IPS DF 6.9 (cell line): ENCODE measurements at places on chromosomes 13 and 19.

- DNase-seq = no peak
These were observed 115.1 kb downstream of the KCNRG start for GRCh38 chr13:50130123-50130946.

GRCh38 chr19:38264486-38265212 lies at the start of gene SPINT2:
SPINT2 (plus strand) TSS chr19:38264573; CDS start chr19:38264893, 320 bp downstream.
- peak; percentile 64 for DNase-seq

GRCh38 chr19:30136611-30137195 lies 194.7 kb downstream of the URI1 start:
- no peak for DNase-seq

DNA sequence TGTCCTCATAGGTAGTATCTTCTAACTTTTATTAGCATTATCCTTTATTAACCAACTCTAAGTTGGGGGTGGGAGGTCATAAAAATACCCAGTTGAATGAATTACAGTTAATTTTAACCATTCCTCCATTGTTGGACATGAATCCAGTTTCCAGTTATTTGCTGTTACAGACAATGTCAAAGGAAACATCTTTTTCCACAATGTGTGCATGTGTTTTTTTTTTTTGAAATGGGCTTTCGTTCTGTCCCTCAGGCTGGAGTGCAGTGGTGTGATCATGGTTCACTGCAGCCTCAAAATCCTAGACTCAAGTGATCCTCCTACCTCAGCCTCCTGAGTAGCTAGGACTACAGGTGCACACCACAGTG lies 32.0 kb downstream of the KLF5 start:
- no peak for DNase-seq

GRCh38 chr13:113178070-113178895 lies 19.8 kb downstream of the PROZ start:
- no peak for DNase-seq

- DNase-seq = no peak
These were observed 22.1 kb downstream of the VASP start for GRCh38 chr19:45529420-45529785.

- no peak for DNase-seq
These were observed 1.2 kb downstream of the SLC7A1 start for GRCh38 chr13:29594303-29594709.

DNA sequence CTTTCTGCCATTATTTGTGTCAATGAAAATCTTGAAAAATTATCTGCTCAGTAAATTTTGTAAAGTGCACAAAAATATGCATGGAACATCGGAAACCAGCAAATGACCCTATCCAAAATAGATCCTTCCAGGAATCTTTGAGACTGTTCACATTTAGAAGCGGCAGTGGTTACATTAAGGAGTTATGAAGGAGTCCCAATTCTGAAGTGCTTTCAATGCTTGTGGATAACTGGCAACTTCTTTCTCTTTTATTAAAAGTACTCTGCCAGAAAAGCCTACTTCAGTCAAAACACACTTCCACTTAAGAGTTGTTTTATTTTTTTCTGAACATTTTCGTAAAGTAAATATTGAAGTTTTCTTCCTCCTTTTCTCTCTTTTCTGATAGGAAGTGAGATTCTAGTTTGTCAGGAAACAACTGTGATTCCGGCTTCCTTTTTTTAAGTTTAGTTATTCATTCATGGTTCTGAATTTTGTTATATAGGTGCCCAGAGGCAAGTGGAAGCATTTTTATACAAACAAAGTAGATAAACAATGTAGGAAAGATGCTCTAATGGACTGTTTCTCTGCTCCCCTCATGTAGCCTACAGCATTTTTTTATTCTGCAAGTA lies 83.5 kb downstream of the PCDH9 start:
- no peak for DNase-seq

DNA sequence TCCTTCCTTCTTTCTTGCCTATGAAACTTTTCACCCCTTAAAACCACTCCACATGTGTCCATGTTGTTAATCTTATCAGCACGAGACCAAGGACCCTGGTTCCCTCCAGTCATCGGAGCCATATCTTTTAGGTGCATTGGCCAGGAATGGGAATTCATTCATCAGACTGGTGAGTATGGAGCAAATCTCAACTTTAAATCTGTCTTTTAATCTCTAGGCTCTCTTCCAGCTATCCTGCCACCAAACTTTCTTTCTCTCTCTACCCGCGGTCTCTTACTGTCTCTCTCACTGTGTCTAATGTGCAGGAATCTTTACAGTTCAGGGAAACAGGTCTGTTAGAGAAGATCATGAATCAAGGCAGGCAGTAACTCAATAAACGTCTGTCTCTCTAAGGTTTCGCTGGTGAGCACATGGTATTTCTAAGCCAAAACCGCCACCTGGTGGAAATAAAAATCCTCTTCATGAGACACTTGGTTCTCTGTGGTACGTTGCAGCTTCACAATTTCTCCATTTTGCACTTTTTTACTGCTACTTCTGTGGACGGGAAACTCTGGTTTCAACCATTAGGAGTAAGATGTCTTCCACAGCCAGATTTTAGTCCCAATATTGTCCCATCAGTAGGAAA lies 16.1 kb downstream of the LGALS16 start:
- peak; percentile 55 for DNase-seq

DNA sequence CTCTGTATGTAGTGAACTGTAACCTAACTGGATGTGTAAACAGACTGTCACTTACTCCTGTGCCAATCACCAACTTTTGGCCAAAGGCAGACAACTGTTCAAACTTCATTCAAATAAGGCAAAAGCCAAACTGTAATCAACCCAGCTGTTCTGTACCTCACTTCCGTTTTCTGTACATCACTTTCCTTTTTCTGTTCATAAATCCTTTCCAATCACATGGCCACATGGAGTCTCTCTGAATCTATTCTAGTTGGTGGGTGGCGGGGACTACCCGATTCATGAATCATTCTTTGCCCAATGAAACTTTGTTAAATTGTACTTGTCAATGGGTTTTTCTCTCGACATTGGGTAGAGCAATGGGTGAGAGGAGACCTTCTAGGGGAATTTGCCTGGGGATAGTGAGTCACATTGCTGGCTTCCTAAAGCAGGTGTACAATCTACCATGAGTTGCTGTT lies 178.3 kb upstream of the RFC3 start:
- DNase-seq = no peak

- DNase-seq = no peak
These were observed 149.1 kb downstream of the TM9SF2 start for GRCh38 chr13:99650410-99650809.

DNA sequence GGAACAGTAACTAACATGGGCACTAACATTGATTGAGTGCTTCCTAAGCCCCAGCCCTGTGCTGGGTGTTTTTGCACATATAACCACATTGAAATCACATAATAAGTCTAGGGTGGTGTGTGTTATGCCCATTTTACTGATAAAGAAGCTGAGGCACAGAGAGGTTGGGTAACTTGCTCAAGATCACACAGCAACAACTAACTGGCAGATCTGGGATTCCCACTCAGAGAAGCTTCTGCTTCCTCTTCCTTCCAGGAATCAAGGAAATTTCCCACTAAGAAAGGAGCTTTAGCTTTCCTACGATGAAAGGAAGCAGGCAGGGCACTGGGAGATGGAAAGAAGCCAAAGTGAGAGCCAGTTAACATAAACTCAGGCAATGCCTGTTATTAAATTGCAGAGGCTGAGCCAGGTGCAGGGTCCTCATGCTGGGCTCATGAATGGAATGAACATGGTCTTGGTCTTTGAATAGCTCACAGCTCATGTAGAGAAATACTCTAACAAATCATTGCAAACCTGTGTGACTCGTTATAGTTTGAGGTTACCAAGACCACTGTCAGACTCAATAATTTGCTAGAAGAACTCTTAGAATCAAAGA lies 10.1 kb downstream of the SSC5D start:
- no peak for DNase-seq

DNA sequence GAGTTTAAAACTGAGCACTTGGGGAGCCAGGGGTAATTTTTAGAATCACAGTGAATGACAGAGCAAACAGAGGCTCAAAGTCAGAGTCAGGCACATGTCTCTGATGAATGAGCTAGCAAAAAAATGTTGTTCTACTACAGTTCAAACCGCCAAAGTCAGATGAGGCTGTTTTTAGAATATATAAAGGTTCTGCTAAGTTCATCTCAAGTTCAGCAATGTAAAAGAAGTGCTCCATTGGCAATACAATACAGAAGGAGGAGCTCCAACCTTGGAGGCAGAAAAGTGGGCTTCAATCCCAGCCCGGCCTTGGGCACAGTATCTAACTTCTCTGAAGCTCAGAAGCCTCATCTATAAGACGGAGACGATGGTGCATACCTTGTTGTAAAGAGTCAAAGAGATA lies 70.1 kb upstream of the IPO5 start:
- no peak for DNase-seq

DNA sequence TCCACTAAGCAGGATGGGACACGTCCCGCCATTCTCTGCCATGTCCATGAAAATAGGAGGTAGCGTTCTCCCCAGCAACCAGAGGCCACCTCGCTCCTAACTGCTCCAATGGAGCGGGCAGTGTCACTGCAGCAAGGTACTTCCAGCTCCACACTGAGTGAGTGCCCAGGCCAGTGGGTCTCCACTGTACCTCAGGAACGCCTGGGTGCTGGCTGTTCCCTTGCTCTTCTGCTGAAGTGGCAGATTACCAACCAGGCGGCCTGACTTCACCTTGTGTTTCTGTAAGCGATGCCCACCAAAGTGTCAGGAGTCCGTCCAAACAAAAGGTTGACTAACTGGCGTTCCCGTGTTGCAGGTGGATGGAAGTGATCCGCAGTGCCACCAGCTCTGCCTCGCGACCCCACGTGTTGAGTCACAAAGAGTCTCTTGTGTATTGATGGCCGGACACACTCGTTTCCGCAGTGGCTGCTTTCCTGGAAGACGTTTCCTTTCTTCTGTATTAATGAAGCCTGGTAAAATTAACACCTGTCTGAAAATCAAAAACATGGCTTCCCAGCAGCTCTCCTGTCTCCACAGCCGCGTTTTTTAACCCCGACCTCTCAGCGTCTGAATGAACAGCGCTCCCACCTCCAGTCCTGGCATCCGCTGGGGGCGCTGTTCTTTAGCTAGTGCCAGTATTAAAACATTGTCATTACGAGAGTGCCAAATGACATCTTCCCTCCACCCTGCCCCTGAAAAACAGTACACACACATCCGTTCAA lies 128.8 kb downstream of the STK24 start:
- DNase-seq = no peak

DNA sequence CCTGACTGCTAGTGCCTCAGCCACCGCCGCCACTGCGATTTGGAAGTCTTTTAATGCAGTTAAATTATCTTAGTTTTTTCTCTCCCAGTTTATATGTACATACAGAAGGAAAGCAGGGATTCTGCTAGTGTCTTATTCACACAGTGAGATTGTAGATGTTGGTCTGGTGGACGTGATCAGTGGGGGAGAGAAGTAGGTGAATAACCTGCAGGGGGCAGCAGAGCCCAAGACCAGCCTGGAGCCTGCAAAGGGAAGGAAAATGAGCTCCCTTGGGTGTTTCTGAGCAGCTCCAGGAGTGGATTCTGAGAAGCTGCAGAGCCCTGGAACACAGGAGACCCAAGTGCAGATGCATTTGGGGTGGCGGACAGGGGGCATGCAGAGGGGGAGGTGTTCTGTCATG lies 26.3 kb downstream of the ZNF844 start:
- peak; percentile 52 for DNase-seq

- DNase-seq = no peak
These were observed 1.3 kb downstream of the PRKD2 start for GRCh38 chr19:46715620-46715974.

DNA sequence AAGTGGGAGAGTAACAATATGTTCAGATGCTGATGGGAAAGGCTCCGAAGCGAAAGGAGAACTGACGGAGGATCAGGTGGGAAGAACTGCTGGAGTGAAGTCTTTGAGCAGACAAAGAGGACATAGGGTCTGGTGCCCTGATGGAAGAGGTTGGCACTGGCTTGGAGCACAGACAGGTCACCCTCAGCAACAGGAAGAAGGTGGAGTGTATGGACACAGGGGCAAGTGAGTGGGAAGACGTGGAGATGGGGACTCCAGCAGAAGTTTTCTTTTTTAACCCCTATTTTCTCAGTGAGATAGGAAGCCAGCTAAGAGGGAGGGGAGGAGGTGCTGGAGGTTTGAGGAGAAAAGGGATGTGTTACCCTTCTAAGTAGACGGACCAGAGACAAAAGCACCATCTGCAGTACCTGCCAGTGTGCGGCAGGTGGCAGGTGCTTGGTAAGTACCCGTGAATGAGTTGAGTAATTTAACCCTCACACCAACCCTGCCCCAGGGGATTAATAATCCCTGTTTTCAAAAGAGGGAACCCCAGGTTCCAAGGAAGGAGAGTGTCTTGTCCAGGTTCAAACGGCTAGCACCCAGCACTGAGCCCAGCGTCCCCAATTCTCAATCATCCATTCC lies 11.2 kb downstream of the HAS1 start:
- peak; percentile 39 for DNase-seq

DNA sequence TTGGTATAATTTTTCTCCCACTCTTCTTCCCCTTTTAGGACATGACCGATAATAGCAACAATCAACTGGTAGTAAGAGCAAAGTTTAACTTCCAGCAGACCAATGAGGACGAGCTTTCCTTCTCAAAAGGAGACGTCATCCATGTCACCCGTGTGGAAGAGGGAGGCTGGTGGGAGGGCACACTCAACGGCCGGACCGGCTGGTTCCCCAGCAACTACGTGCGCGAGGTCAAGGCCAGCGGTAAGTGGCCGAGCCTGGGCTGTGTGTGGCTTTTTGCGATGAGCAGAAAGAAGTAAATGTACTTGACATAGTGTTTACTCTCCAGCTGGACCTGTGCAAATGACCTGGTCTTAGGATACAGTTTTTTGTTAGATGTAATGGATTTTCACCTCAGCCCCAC lies 102.5 kb downstream of the ARHGEF7 start:
- DNase-seq = no peak
